ENCODE measurements at places on chromosomes 5 and 9. TPM values are rescaled to one million over a fixed set of nuclear protein-coding genes. Genes with fewer than 3 reads are reported as not detected.

- DNase-seq = no peak
Measured at GRCh38 chr5:148928141-148928540, 101.7 kb downstream of the ADRB2 start.

DNA sequence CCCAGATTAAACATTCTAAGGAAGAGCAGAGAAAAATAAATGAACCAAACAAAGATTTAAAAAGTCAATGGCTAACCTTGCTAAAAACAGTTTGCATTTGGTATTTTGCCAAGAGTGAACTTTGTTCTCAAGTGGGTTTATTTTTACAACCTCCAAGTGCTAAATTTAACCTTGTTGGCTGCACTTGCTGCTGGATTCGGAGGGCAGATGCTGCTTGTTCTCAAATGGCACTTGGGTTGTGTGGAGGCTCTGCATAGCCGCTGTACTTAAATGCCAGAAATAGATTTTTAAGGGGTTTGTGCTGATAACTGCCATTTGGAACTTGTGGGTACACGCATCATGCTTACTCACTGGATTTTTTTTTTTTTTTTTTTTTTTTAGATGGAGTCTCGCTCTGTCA is 13.3 kb upstream of the SPATA24 start:
- DNase-seq = no peak

- DNase-seq = no peak
Measured at GRCh38 chr5:90632791-90633190, 74.2 kb downstream of the ADGRV1 start.

DNA sequence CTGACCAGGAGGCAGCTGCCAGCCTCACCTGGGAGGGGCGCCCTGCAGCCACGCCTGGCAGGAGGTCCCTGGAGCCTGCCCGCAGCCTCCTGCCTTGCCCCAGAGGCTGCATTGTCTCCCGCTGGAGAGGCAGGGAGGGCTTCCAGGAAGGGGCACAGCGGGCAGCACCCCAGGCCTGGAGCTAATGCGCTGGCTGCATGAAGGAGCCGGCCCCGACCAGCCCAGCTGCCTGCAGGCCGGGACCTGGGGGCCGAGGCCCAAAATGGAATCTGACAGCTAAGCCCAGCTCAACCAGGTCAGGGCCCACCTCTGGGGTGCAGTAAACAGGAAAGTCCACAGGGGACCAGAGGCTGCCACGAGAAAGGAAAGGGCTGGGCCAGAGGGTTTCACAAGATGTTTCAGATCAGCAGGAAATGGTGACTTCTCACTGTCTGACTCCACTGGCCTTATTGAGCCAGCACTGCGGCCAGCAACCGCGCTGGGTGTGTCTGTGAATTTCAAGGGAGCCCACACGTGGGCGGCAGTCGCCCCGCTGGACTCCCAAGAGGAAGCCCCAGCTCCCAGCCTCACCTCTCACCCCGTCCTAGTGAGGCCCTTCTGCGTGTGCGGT is 18.6 kb upstream of the NOTCH1 start:
- DNase-seq = no peak

SLC24A2 gene
- not detected for total RNA-seq

NPDC1 gene
- total RNA-seq = 80.1 TPM
